ENCODE measurements at places on chromosomes 1 and 21.

- DNase-seq, result no peak
These were observed 44.3 kb downstream of the SCCPDH start for GRCh38 chr1:246768403-246769020.

- no peak for DNase-seq
These were observed 45.6 kb downstream of the IRF2BP2 start for GRCh38 chr1:234564035-234565029.

GRCh38 chr1:205719762-205720161 is 30.2 kb downstream of the NUCKS1 start:
- DNase-seq, result no peak

DNA sequence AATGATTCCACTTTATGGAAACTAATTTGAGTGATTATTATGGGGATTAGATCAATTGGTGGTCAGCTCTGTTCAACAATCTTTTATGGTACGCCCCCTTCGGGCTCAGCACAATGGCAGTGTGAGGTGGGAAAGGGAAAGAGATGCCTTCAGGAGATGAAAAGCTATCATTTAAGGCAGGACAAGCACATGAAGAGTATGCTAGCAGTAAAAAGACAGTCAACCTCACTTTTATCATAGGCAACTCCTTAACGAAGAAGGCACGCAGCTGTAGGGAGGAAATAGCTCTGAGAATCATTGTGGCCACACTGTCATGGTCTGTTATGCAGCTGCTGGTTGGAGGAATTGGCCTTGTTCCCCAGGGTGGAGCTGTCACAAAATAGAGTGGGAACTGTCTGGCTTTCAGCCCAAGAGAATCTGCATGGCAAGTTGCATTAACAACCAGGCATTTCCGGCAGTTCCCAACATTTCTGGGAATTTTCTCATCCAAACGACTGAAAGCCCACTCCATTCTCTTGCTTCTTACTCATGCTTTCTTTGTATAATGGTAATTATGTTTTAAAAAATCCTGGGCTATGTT is 54.4 kb upstream of the BCL10 start:
- DNase-seq, result no peak

GRCh38 chr1:24704411-24705259 is 40.6 kb upstream of the CLIC4 start:
- no peak for DNase-seq

DNA sequence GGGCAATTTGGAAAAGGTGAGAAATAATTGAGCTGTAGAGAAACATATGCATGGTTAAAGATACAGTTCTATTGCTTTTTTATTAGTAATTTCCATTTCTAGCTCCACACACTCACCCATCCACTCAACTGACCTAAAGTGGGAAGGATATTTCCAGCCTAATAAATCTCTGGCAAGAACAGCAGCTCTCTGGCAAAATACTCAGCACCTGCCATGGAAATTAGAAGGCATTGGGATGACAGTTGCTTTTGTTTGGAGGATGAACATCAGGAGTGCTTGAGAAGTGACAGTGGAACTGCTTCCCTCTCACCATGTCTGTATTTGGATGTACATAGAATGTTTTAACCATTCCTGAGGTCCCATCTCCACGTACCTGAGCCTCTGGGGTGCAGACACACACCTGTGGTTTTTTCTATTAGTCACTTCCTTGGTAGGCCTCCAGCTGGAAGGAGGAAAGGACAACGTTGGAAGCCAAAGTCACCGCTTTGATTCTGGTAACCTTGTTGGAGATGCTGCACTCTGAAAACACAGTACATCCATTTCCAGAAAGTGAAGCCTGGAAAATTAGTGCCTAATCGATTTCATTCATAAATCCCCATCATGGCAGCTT is 62.3 kb upstream of the RUNX1 start:
- no peak for DNase-seq

DNA sequence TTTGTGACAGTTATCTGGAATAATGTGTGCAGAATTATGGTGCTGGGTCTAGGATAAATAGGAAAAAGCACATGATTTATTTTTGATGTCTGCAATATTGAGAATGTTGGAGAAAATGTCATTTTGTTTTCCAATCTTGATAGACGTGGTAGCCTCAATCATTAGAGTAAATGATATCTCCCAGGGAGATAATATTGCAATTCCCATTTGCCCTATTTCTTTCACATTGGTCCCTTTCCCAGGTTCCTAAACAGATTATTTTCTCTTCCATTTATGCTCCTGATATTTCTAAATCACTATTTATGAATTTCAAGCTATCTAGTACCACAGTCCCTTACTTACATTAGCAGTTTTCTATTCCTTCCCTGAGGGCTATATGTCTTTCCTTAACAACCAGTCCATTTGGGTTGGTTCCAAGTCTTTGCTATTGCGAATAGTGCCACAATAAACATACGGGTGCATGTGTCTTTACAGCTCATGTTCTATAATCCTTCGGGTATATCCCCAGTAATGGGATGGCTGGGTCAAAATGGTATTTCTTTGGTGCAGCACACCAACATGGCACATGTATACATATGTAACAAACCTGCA is 447.3 kb downstream of the PLA2G4A start:
- DNase-seq, result no peak

DNA sequence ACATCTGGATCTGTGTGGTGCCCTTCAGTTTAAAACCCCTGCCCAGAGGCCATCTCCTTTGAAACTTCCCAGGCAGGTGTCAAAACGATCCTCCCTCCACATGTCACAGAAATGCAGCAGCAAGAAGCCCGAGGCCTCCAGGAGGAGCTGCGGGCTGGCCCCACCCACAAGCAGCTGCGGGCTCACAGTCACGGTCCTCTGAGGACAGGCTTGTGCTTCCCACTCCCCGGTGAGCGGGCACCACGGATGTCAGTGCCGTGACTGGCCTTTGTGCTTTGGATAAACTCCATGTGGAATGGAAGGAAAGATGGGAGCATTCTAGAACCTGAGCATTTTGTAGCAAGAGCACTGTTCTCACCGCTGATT is 65.8 kb downstream of the SIK1 start:
- DNase-seq, result no peak

DNA sequence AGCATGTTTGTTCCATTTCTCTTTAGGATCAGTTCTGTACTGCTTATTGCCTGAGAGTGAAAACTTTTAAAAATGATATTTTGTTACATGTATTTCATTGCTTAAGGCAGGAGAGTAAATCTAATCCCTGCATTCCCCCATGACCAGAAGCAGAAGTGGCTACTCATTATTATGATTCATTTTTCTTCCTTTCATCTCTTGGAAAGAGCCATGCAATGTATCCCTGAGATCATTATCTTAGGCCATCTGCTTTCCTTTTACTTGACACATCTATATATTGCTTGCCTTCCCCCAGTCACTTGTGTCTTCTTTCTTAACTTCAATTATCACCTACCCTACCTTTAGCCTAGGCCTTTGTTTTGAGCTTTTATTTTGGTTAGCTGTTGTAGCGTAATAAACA is 430.4 kb upstream of the CHRM3 start:
- no peak for DNase-seq

DNA sequence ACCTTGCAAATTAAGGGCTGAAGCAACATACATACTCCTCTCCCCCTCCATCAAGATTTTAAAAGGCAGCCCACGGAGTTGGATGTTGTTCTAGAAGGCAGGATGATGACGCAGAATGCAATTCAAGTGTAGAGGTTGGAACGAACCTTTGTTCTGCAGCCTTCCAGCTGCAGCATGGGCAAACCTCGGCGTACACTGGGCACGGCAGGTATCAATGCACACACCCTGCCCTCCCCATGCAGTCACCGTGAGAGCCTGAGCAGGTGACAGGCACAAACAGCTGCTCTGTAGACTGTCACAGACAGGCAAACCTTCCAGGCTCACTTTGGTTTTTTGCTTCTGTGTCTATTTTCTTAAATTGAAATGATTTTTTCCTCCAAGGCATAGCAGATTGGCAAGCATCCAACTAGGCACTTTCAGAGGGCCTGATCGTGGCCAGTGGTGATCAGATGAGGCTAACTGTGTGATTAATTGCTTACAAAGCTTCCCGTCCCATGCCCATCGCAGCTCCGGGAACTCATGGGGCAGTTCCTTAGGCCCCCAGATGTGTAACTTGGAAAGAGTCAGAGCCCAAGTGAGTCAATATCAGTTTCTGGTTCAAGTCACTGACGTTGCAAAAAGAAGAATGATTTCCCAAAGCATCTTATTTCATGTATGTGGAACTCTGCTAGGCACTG is 82.3 kb downstream of the ITPKB start:
- DNase-seq, result no peak

DNA sequence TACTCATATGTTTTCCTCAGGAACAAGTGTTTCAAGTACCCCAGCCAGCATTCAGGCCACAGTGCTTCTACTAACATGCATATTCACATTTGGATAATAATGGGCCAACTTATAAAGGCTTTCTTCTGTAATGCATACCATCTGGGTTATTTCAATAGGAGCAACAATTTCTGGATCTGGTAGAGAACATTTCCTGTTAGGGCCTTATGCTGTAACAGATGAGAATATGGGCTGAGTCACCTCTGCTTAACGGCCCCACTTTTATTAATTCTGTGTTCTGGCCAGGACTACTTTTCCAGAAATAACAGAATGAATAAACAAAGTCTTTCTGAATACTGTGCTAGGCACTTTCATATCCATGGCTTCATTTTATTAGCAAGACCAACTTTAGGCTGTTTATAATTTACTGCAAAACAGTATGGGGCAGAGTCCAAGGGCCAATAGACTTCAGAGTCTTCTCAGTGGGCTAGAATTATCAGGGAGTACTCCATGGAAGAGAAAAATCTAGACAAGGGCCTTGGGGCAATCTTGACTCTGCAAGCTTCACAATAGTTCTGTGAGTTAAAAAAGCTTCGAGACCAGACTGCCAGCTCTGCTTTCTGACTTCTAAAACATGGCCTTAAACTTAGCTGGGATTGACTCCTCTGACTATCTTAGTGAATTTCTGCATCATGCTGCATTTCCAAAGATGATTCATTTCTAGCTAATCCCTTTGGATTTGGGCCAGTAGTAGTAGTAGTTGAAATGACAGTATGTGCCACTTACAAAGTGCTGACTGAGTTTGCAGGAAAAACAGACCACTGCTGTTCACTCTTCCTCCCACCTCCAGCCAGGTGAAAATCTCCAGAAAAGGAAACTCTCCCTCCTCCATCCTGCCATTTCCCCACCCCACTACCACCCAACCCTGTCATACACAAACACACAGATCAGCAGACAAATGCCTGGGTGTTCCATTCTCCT is 8.2 kb upstream of the SSX2IP start:
- no peak for DNase-seq

DNA sequence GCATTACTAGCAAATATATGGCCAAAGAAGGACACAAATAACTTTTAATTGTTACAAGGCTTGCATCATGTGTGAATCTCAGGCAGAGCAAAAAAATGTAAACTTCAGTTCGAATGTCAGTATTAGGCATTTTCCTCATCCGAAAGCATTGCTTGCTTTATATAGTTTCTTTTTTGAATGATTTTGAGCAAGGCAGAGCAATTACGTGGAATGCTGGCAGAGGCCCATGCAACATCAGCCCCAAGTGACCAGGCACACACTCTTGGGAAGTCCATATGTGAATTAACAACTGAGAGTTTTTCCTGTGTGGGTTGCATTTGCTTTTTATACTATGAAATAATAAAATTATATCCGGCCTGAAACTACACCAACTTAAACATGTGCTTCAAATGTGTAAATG is 274.8 kb downstream of the PTPRC start:
- DNase-seq, result no peak

GRCh38 chr1:72281637-72282270 is 585 bp downstream of the NEGR1 start:
- DNase-seq, result no peak

DNA sequence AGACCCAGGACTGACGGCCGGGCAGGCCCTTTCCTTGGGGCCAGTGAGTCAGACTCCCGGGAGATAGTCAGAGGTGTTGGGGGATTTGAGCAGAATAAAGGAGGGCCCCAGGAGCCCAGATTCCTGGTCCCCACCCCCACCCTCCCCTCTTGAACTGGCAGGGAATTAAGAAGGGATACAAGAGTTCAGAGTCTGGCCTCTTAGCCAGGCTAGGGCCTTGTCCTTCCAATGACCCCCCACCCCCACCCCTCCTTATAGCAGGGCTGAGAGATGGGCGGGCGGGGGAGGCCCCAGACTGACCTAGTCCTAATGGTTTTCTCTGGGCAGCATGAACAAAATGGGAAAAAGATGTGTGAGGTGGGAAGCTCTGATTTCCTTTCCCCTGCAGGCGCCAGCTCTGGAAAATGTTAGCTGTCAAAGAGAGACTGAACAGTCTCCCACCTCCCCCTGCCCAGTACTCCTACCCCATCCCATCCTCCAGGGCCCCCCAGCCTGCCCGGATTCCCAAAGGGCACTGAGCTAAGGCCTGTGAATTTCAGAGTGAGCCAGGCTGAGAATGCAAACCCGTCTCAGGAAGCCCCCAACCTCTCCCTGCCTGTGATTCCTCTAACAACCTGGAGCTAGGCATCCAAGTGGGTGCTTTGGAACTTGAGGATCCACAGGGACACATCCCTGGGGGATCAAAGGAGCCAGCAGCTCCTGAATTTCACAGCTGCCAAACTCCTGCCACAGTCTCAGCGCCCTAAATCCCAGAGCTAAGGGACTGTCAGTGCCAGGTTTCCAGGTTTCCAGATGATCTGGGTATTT is 5.8 kb upstream of the CRABP2 start:
- DNase-seq, result no peak

DNA sequence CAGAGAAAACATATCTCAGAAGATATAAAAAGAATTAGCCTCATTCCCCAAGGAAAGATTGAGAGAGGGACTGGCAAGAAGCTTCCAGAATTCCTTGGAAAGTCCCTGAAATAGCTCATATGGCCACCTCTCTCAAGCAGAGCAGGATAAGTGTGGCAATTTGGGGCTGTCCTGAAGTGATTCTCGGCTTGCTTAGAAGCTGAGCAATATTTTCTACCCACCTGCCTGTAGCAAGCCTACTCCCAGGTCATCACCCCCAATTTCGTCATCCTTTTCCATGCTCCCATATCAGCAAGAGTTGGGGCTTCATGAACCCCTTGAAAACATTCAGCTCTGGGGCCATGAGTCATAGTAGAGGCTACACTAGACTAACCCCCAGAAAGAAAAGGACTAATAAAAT is 131.5 kb downstream of the PLPP3 start:
- no peak for DNase-seq

- no peak for DNase-seq
These were observed 14.0 kb downstream of the HSF2BP start for GRCh38 chr21:43645136-43645891.

- no peak for DNase-seq
These were observed 2.9 kb downstream of the ZDHHC18 start for GRCh38 chr1:26829184-26829911.

- DNase-seq, result no peak
These were observed 55.6 kb downstream of the SSX2IP start for GRCh38 chr1:84634536-84635205.

- no peak for DNase-seq
These were observed 54.2 kb upstream of the SSBP3 start for GRCh38 chr1:54460351-54460750.

DNA sequence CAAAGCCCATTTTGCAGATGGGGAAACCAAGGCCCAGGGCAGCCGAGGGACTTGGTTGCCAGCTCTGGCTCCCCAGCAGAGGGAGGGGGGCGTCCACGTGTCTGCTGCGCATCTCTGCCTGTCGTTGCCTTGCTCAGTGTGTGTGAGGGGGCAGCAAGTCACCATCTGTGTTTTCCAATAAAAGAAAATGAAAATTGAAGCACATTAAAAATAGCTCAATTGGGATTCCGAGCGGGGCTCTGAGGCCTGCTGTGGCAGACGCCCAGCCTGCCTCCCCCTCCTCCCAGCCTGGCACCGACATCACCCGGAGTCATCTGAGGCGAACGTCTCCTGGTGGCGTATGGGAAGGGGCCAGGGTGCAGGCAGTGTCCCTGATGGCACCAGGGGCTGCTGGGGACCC is 51.2 kb downstream of the EPHB2 start:
- DNase-seq, result no peak

Data from stimulated activated CD4-positive, alpha-beta T cell treated with anti-CD3 and anti-CD28 coated beads, Interleukin-12 subunit alpha, Interleukin-12 subunit beta, amount 100 ng/mL, for 48 hours (primary cell).